Activated CD8-positive, alpha-beta memory T cell treated with anti-CD3 and anti-CD28 coated beads, Interleukin-2, amount 50 U/mL, for 48 hours (primary cell): ENCODE measurements at places on chromosomes 1 and 21.
A peak's percentile ranks its signal among the peaks of the same experiment; 100 is the strongest.

DNA sequence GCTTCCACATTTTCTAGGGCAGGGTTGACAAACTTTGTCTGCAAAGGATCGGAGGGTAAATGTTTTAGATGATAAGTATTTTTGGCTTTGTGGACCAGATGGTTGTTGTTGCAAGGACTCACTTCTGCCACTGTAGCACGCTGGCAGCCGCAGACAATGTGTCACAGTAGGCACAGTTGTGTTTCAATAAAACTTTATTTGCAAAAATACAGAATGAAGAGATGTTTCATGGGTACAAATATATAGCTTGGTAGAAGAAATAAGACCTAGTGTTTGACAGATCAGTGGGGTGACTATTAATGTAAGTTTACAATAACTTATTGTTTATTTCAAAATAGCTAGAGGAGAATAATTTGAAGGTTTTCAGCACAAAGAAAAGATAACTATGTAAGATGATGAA, 127.8 kb downstream of the GRIK3 start:
- DNase-seq, result no peak

- DNase-seq, result no peak
Measured at GRCh38 chr1:245091818-245092637, 62.8 kb upstream of the KIF26B start.

DNA sequence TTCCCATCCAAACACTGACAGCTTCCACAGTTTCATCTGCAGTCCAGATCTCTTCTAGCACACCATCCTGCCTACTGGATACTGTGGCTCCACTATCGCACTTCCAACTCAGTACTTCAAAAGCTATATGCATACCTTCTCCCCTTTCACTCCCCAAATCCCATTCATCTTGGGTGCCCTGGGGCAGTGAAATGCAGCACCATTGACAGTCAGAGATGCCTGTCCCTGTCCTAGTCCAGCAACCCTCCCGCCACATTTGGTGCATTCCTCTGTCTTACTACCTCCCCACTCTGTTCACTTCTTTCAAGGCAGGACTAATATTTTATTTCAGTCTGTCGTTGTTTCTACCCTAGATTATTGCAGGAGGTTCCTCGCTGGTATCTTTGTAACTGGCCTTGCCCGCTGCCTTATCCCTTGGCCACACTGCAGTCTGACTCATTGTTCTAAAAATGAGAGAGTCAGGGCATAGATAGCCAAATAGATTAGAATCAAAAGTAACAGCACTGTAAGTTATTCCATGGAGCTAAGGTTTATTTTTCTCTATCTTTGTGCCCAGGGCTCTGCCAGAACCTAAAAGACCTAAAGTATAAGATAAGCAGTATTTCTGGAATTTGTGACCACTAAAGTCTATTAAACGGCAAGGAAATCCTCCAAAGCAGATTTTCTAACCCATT, 96.7 kb downstream of the ESRRG start:
- no peak for DNase-seq

- no peak for DNase-seq
Measured at GRCh38 chr1:219090607-219091006, 83.1 kb upstream of the LYPLAL1 start.

- DNase-seq, result peak; percentile 65
Measured at GRCh38 chr1:205344066-205344928, 12.4 kb downstream of the KLHDC8A start.

DNA sequence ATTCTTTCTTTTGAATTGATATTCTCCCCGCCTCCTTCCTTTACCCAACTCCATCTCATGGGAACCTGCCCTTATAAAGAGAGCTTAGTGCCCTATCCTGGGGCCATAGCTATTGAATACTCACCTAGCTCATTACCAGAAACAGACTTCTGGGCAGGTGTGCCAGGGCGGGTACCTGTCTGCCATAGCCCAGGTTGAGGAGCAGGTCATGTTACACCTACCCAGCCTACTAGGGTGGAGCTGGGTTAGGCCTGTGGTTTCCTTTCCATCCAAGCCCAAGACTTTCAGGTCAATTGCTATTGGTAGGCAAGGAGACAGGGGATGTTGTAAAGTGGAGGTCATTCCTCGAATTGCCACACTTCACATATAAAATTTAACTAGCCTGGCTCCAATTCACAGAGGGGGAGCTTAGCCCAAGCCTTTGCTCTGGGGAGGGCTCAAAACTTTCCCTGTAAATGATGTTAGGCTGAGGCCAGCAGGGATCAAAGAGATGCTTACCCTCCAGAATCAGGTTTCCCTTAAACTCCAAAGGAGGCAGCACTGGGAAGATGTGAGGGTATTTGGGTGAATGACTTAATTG, 87.1 kb upstream of the IPO9 start:
- DNase-seq, result no peak

- no peak for DNase-seq
Measured at GRCh38 chr1:118988186-118989005, at the start of gene TBX15. Gene TBX15, minus strand, starts transcription at chr1:118988343. Its CDS starts 548 bp downstream, at chr1:118987795.

GRCh38 chr1:234592240-234592639, 17.7 kb downstream of the IRF2BP2 start:
- no peak for DNase-seq

DNA sequence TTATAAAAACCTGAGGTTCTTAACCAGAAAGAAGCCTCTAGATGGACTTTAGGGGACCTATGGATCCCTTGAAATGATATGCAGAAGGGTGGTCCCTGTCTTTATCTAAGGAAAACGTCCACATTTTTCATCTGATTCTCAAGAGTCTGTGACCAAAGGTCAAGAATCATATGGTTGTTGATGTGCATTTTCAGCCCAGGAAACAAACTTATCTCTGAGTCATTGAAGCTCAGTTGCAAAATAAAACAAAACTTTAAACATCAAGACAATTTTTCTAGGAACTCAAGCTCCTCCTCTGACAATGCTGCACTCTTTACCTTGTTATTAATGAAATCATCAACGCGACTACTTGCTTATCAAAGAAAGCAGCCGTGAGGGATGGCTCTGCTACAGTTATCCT, 83.3 kb downstream of the TIAM1 start:
- no peak for DNase-seq

DNA sequence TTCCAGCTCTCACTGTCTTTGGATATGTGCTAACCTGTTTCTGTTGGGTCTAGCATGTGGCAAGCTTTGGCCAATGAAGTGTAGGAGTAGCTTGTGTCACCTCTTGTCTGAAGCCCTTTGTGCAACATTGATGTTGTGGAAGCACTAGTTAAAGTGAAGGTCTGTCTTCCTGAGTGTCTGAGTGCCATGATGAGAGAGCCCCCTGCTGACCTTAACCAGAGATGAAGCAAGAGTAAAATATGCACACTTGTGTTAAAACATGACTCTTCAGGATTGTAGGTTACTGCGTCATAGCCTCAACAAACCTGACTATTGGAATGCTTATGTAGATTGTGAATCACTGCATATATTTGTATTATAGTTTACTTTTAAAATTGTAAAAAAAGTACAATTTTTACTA, 103.7 kb downstream of the NCAM2 start:
- no peak for DNase-seq

DNA sequence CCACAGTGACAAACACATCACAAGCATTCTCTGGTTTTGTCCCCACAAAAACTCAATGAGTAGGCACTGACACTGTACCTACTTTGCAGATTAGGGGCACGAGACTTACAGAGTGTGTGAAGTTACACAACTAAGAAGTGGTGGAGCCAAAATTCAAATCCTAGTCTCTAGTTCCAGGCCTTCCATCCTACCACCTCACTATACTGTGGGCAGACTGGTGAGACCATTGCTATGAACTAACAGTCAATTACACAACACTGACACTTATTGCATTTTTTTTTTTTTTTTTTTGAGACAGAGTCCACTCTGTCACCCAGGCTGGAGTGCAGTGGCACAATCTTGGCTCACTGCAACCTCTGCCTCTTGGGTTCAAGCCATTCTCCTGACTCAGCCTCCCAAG, 71.4 kb downstream of the KCNN3 start:
- DNase-seq, result no peak

- no peak for DNase-seq
Measured at GRCh38 chr1:247247568-247247967, 8.3 kb upstream of the VN1R5 start.

- no peak for DNase-seq
Measured at GRCh38 chr1:33400153-33400911, 30.6 kb downstream of the PHC2 start.

GRCh38 chr21:21612466-21612865, 614.3 kb downstream of the NCAM2 start:
- DNase-seq, result no peak

DNA sequence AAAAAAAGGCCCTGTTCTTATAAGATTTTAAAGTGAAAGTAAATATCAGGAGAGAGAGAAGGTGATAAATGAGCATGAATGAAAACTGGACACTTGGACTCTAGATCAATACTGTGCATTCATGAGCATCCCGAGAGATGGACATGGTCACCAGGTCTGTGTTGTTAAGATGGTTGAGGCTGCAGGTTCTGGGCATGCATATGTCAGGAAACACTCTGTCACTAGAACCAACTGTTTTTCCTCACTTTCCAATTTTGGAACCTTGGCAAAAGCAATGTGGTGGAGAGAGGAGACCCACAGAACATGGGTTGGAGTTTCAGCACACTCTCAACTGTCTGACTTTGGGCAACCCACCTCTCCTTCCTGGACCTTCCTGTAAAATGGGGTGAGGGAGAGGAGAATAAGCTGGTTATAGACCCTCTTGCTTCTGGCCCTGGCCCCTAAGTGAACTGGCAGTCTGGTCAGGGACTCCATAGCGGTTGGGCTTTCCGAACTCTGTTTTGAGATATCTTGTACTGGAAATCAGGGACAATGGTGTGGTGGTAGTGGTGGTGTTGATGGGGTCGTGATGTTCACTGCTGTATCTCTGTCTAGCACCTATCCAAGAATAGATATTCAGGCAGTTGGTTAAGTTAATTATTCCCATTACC, 4.2 kb downstream of the MAN1C1 start:
- no peak for DNase-seq

DNA sequence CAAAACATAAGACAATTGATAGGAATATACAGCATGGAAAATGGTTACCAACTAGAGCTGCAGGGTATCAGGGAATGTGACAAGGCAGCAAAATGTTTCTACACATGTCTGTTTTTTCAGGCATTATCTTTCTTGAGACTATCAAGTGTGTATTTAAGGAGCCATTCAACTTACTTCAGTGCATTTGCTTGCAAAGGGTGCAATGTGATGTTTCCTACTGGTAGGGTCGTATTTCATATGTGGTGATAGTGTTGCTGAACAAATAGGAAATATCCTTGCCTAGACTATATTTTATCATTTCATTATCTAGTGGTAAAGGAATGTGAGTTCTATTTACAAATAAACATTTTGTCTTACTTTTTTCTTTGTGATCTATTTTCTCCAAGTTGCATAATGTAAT, 42.4 kb downstream of the PTPRC start:
- DNase-seq, result no peak

- no peak for DNase-seq
Measured at GRCh38 chr21:45866551-45866950, 115.0 kb upstream of the COL6A1 start.

- no peak for DNase-seq
Measured at GRCh38 chr1:233037843-233038242, 87.4 kb downstream of the NTPCR start.

- DNase-seq, result no peak
Measured at GRCh38 chr1:230195199-230195598, 128.2 kb downstream of the GALNT2 start.

DNA sequence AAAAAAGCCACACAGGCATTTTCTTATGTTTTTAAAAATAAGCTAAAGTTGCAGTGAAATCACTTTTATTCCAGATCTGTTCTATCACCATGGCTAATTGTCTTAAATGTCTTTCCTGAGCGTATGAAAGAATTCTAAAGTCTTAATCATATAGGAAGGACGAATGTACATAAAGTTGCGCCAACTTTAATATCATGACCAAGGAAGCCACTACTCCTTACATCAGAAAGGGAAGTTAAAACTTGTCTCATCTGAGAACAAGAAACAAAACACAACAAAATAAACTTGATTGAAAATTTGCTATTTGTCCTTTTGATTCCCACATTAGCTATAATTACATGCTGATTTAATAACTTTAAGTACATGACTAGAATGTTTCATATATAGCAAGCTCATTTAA, 26.5 kb downstream of the CNIH4 start:
- no peak for DNase-seq

DNA sequence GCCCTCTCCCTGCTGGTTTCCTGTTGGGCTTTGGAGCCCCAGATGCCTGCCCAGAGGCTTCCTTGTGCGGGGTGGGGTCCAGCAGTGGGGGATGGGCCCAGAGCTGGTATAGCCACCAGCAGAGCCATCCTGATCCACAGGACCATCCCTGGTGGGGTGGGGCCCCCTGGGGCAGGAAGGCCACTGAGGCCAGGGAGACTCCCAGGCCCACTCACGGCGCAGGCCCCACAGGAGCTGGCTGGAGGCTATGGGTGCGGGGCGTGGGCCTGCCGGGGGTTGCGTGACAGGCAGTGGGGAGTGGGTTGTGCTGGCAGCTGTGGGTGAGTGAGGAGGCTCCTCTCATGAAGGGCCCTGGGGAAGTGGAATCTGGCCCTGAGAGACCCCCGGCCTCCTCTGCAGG, 5.7 kb downstream of the LRRC3 start:
- no peak for DNase-seq

GRCh38 chr21:45559216-45560105, 17.2 kb upstream of the SLC19A1 start:
- no peak for DNase-seq

DNA sequence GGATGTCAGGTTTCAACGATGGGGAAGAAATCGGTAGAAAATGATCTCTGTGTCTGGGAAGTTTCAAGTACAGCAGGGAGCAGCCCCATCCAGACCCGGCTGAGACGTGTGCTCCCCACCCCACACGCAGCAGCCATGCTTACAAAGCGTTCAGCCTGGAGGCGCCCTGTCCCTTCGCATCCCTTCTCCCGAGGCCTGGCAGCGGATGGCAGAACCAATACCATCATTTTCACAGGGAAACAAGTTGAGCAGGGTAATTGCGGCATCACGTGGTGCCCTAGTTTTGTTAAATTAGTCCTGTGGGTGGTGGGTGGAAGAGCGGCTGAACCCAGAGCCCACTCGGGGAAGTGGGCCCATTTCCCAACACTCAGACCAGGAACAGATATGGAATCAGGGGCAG, 23.9 kb downstream of the KCNAB2 start:
- DNase-seq, result no peak

GRCh38 chr1:241391926-241392710, 35.1 kb upstream of the RGS7 start:
- DNase-seq, result no peak

- DNase-seq, result no peak
Measured at GRCh38 chr1:205481629-205482151, 22.8 kb upstream of the CDK18 start.

GRCh38 chr1:205351984-205352713, 4.6 kb downstream of the KLHDC8A start:
- no peak for DNase-seq
